Activated CD4-positive, alpha-beta T cell treated with anti-CD3 and anti-CD28 coated beads, Interleukin-2, Interleukin-4, amounts not matched to agents 100 ng/mL and 50 ng/mL, durations not matched to agents 16 hours and 8 hours (primary cell): ENCODE measurements at places on chromosomes 1 and 21.

GRCh38 chr1:184810735-184811343 is 56.2 kb upstream of the EDEM3 start:
- DNase-seq: no peak

DNA sequence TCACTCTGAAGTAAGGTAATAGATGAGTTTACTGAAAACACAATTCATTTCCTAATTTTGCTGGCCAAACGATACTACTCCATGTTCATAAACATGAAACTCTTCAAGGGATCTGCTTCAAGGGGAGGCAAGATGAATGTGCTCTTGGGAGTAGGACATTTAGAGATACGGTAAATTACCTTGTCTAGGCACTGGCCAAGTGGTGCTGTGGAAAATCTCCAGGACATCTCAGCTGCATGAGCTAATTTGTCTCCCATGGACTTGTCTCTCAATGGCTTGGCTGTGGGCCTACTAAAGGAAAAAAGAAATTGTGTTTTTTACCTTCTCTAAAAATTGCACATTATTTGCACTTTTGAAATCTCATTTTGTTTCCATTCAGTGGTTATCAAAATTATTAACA is 780.6 kb downstream of the LTN1 start:
- no peak for DNase-seq

DNA sequence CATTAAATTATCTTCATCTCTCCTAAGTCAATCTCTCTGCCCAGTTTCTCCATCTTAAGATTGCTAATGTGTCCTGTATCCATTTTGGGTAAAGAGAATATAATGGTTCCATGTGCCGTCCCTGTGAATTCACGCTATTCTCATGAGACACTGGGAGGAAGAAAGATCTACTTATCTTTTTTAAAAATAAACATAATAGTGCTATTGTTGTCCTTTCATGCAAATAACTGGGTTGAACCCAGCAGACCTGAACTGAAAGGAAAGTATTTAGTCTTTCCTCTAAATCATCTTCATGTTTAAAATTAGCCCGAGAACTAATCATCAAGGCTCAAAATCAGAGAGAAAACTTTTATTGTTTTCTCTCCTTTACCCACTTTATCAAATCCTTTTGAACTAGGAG is 22.4 kb downstream of the SLAMF1 start:
- no peak for DNase-seq

- DNase-seq: no peak
Measured at GRCh38 chr1:246632281-246633168, 66.3 kb downstream of the CNST start.

DNA sequence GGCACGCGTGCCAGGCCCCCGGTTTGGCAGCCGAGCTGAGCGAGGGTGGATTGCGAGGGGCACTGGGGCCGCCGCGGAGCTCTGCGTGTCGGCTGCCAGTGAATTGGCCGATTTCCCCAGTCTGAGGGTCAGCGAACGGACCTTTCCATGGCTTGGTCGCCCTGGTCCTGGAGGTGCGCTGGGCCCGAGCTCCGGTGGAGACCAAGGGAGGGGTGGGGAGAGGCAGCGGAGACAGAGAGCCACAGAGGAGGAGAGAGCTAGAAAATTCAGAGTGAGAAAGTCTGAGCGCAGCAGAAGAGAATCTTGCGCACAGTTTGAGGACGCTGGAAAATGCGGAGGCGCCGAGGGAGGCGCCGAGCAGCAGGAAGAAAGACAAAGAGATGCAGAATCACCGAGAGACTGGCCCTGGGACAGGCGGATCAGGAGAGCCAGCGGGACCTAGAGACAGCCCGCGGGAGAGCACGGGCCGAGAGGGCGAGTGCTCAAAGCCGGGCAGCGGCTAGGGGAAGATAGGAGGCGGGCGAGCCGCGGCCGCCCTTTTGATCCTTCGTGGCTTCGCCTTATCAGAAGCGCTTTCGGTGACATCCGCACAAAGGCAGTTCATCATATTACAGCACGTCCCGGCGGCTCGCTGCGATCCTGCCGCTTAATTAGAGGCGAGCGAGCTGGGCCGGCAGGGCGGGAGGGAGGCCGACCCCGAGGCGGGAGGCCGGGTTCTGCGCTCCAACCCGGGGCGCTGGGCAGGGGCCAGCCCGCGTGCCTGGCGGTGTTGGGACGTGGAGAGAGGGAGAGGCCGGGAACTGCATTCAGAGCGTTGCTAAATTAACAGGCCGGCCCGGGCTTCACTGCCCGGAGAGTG is 12.7 kb downstream of the PAX7 start:
- DNase-seq: no peak

- peak; percentile 6 for DNase-seq
Measured at GRCh38 chr1:163744301-163744887, 422.6 kb downstream of the NUF2 start.

DNA sequence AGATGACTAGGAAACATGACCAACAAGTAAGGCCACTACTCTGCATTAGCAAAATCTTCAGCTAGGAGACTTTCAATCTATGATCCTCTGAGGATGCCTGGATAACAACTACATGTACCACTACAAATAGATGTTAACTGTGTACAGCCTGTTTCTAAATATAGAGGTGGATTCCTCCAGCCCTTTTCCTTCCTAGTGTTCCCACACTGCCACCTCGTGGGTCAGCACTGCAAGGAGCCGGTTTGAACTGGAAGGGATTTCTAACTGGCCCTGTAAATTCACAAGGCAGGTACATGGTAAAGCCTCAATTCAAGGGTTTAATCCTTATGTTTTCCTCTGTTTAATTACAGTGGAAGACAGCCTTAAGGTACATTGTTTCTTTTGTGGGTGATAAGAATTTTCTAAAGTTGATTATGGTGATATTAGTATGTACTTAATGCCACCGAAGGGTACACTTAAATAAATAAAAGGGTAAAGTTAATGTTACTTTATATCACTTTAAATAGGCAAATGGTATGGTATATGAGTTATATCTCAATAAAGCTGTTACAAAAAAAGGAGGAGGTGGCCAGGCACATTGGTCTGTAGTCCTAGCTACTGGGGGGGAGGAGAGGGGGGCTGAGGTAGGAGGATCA is 14.4 kb downstream of the SMYD3 start:
- peak; percentile 41 for DNase-seq

DNA sequence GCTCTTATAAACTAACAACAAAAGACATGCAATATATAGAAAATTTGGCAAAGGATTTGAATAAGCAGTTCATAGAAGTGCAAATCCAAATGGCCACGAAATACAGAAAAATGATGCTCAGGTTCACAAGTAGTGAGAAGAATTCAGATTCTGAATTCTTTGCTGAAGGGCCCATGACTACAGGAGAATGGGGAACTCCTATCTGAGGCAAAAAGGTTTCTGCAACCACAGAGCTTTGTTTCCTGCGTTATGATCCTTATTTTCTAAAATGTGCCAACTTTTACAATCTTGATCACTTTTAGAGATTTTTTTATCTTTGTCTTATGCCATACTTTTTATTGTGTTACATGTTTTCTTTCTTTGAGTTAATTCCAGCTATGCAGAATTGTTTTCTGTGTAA is 91.3 kb downstream of the ITSN1 start:
- no peak for DNase-seq

- DNase-seq: peak; percentile 31
Measured at GRCh38 chr1:153849487-153850185, 73.1 kb downstream of the GATAD2B start.

DNA sequence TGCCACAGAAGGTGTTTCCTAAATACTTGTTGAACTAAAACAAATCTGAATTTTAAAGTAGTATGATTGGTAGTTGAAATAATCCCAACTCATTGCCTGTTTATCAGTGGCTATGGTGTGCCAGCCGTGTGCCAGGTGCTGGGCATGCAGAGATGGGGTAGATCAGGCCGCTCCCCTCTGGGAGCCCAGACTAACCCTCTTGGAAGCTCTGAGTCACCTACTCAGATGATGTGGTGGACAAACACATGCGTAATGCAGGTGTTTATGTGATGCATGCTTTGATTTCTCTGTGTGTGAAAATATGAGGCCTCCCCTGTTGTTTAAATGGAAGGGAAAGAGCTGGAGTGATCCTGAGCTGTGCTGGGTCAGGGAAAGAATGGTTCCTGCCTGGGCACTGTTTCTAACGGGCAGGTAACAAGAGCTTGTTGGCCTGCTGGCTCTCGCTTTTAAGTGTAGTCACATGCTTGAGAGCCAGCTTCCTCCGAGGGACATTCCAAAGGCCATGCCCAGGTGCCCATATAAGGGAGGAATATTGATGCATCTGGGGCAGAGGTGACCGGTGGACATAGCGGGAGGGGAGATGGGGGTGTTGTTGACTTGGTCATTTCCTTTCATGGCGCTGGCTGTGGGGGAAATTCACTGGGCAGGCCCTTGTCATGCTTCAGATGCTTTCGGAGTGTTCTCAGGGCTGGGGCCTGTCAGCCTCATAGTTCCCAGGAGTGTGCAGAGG is 10.2 kb downstream of the MFN2 start:
- no peak for DNase-seq

- no peak for DNase-seq
Measured at GRCh38 chr1:114956570-114956969, 73.1 kb upstream of the TSHB start.

- DNase-seq: no peak
Measured at GRCh38 chr1:164272156-164272555, 286.8 kb upstream of the PBX1 start.

- peak; percentile 84 for DNase-seq
Measured at GRCh38 chr1:8879922-8880676, 1.6 kb upstream of the ENO1 start.

DNA sequence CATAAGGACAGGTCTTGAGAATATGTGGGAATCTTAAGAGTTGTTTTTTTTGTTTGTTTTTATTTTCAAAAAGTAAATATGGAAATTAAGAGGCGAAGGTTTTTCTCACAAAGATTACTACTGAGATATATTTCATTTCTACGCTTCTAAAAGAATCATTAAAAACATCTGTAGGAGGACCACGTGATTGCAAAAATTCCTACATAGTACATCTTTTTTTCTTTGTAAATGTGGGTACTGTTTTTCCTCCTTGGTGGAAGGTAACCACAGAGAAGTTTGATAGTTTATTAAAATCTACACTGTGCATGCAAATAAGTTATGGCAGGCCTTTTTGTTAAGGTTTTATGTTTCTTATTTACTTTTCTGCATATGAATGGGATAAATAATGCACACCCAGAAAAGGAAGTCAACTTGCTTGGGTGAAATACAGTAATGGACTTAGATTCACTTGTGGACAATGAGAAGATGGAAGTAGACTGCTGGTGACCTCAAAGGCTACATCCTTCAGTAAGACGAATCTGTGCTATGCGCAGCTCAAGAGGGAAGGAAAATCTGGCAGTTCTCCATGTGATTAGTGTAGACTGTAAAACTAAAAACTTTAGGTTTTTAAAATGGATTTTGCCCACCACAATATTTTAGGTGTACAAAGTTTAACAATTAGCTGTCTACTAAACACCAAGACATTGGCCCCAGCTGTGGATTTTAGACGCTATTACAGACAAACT is 2.0 kb downstream of the AK5 start:
- no peak for DNase-seq

DNA sequence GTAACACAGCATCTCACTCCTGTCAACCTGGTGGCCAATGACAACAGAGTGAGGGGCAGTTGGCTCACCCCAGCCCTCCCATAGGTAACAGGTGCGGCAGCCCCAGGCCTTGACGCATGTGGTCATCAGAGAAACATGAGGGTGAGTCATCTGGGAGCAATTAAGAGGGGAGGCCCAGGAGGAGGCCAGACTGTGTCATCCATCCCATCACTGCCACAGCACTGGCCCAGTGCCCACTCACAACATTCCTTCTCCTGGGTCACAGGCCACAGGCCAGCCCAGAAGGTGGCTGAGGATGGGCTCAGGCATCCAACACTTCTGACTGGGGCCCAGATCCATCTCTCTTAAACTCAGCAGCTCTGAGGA is 17.1 kb downstream of the TEX35 start:
- DNase-seq: no peak

DNA sequence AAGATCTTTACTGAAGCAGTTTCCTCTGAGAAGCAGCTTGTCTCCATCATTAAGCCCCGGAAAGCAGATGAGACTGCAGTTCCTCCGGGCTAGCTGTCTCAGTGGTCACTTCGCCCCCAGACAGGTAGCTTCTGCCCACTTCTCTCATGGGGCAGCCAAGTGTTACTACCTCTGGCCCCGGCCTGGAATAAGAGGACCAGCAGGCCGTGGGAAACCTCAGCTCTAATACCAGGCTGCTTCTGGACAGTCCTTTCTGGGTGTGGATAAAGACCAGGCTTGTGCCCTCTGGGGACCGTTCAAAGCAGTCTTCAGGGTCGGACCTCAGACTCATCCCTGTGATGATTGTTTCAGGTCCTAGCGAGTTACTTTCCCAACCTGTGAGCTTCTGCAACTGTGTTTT is 54.8 kb downstream of the RUNX3 start:
- no peak for DNase-seq

- no peak for DNase-seq
Measured at GRCh38 chr1:30526652-30527345, 196.6 kb downstream of the MATN1 start.

DNA sequence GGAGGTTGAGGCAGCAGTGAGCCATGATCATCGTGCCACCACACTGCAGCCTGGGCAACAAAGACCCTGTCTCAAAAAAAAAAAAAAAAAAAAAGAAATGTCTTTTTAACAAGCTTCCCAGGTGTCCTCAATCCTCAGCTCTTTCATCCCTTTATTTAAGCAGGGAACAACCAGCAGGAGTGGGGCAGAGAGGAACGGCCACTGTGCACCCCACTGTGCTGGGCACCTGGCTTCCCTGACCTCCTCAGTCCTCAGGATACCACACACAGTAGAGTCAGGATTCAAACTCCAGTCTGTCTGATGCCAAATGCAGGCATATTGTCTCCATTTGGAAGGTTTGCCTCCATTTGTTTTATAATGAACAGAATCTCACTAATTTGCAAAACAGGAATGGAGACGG is 19.8 kb upstream of the PTAFR start:
- no peak for DNase-seq

DNA sequence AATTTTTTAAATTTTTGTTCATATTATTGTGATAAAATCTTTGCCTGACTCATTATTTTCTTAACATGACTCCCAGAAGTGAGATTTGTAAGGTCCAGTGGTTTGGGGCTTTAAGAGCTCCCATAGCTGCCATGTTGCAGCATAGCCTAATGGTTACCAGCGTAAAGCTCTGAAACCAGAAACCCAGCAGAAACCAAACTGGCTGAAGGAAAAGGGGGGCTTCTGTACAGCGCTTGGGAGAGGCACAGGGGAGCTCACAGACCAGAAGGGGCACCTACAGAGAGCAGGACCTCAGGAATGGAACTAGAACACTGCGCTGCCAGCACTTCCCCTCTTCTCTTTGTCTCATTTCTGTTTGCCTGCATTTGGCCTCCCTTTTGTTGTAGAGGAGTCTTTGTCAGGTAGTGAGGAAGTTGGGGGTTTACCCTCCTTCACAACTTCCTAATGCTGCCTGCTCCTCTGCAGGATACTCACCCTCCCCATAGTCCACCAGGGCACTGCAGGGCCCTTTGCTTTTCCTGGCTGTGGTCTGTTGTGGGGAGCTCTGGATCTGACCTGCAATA is 2.6 kb upstream of the PYCR2 start:
- DNase-seq: no peak

- DNase-seq: no peak
Measured at GRCh38 chr1:53600561-53600960, 138.4 kb downstream of the GLIS1 start.

GRCh38 chr1:221637641-221638041 is 104.2 kb downstream of the DUSP10 start:
- no peak for DNase-seq

GRCh38 chr1:164688791-164689190 is 129.8 kb downstream of the PBX1 start:
- no peak for DNase-seq
